ENCODE measurements at places on chromosomes 12 and 14.

- peak; percentile 61 for DNase-seq
Measured at GRCh38 chr12:112900298-112901145, 6.2 kb upstream of the OAS1 start.

DNA sequence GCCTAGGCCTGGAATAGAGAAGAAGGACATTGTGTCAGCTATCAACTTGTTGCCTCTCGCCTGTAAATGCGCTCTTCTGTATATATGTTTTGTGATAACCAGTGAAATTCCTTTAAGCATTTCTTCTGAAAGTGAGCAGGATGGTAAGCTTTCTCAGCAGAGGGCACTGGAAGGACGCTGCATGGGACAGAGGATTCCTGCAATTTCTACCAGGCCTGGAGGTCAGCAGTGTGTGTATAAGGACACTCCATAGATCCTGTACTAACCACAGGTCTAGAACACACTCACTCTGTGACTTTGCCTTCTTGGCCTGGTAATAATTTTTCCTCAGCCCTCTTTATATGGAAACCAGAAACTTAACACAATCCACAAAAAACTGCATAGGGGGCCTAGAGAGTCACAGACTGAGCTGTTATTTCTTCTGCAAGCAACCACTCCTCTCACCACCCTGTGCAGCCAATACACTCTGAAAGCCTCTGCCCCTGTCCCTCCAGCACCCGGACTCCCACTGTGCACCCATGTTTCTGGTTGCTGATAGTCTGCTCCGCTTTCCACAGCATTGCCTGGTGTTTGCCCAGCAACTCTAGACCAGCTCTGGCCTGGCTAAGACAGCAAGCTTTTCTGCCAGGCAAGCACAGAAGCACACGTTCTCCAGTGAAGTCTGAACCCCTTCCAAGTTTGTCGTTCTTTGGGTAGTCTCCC is 94.0 kb upstream of the RMST start:
- DNase-seq, result no peak

GRCh38 chr12:132395192-132395907 is 66.0 kb upstream of the GALNT9 start:
- DNase-seq, result no peak

DNA sequence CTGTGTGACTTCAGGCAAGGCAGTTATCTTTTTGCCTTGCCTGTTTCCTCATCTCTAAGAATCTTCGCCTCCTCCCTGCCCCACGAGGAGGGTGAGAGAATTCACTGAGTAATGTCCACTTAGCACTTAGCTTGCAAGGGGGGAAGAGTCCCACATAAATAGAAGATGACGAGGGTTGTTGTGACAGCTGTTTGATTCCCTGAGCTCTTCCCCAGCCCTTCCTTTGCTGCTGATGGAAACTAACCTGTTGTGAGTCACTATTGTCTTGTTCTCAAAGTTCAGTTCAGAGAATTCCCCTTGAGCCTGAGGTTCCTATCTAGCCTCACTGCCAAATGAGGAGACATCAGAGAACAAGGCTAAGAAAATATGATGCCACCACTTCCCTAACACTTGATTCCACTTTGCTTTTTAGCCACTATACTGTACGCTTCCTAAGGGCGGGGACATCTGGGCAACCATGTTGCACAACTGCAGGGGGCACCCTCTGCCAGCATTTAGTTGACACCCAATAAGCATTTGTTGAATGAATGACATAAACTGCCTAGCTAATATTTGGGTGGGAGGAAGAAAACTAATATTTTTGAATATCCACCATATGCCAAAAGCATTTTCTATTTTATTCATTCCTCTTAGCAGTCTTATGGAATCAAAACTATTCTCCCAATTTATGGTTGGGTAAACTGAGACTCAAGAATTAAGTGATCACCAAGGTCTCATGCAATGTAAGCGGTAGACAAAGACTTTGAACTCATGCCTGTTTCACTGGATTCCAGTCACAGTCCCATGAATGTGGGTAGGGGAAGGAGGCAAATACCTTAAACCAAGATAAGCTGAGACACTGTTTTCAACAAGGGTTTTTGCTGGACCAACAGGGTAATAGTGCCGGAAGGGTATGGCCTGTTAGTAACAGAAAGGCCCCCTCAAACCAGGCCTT is 77.6 kb downstream of the ZFP36L1 start:
- no peak for DNase-seq

- DNase-seq, result no peak
Measured at GRCh38 chr14:99516871-99517642, 35.8 kb downstream of the CCNK start.

GRCh38 chr14:88422919-88423650 is 37.6 kb downstream of the SPATA7 start:
- DNase-seq, result no peak

DNA sequence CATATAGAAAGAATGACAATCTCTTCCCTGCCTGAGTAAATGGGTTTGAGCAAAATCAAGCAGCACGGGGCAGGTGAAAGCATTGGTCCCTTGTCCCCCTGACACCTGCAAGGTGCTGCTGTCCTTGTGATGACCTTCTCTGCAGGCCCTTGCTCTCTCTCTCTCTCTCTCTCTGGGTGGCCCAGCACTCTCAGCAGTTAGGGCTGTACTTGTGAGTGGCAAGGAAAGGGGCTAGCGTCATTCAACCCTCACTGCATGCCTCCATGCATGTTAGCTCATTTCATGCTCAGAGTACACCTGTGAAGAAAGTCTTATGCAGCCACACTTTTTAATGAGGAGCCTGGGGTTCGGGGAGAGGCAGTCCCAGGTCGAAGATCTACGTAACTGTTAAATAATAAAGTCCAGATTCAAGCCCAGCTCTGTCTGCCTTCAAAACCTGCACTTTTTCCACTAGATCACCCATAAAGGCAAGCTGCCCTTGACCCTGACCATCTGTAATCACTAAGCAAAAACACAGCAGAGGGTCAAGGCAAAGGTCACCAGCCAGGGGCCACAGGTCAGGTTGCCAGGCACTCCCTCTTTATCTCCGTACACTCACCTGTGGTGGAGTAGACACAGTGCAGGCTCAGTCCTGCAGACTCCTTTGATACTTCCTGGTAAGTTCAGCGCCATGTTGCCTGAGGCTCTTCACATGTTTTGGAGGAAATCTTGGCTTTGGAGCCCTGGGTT is 44.9 kb upstream of the CLMN start:
- DNase-seq, result no peak

Measured in CD4-positive, alpha-beta T cell treated with Interleukin-17A for 4 hours (primary cell).